ENCODE measurements at places on chromosomes 5 and 9.
A peak's percentile ranks its signal among the peaks of the same experiment; 100 is the strongest.

DNA sequence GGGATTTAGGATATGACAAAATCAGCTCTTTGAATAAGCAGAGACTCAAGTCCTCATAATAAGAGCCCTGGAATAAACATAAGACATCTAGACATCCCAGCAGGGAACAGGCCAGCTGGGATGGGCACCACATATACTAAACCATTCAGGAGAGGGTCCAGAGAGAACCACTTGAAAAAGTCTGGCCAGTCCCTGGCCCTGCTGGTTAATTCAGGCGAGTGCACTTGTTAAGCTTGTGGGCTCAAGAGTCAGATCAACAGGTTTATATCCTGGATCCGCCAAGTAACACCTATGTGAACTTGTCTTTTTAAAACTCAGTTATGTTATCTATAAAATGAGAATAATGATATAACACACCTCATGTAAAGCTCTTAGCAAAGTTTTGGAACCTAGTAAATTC, 63.3 kb downstream of the CAVIN4 start:
- no peak for DNase-seq

DNA sequence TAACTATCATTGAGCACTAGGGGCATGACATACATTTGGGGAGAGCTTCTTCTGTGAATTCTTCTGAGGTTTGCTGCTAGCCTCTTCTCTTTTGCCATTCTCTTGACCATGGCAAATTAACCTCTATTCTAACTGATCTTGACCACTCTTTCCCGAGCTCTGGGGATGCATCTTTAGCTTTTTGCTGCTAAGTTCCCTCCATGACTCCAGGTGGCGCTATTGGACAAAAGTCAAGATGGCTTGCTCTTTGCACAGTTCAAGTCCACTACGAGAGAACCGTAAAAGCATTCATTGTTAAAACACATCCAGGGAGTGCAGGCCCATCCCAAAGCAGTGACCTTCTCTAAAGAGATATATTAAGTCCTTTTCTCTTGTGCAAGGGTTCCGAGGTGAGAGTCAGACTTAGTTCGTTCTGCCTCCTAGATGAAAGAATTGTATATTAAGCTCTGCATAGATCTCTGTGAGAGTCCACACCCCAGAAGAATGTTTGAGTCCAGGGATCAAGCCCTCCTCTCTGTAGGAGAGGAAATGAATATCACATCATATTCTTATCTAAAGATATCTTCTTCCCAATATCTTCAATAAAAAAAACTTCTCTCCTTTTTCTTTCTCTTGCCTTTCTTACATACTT, 1152.9 kb upstream of the CDH6 start:
- peak; percentile 50 for DNase-seq

DNA sequence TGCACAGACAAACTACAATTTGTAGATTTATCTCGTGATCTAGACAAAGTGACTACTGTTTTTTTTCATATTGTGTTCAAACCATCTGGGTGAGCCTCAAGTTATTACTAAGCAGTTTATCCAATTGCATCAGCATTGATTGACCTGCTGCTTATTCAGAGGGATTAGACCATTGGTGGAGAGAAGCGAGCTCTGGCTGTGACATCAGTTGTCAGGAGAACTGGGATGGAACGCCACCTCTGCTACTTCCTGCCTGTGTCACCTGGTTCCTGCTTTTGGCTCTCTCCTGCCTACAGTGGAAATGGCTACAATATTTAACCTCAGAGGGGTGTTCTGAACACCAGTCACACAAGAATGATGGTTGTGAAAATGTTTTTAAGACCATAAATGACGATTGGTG, 12.1 kb downstream of the NR4A3 start:
- no peak for DNase-seq

DNA sequence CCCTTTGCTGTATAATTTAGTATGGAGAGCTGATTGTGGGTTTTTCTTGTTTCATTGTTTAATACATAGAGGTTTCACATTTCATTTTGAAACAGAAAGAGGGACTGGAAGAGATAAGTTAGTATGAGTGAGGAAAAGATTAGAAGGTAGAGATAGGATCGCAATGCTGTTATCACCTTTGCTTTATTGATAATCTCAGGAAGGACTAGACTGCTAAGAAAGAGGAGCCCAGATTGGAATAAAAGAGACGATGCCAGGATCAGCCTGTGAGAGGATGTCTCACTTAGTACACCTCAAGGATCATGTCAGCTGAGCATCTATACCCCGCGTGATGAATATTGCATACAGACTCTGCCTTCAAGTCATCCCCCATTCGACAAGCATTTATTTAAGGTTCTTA, 178.0 kb upstream of the DMAC1 start:
- DNase-seq = no peak

DNA sequence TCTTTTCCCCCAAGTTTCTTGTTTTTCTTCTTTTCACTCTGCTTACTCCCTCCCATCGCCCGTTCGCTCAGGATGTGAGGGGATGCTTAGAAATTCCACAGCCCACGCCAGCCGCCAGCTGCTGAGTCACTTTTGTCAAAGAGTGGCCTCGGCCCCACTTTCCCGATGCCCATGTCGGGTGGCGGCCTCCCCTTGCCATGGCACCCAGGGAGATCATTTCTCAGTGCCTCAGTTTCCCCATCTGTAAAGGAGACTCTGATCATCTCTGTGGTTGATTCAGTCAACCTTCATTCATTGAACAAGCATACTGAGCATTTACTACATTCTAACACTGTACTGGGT, 353 bp upstream of the PDGFRB start:
- no peak for DNase-seq
